ENCODE measurements at places on chromosomes 3 and 15.
A peak's percentile ranks its signal among the peaks of the same experiment; 100 is the strongest.

- DNase-seq: no peak
These were observed 289.4 kb upstream of the TLE3 start for GRCh38 chr15:70387081-70387480.

DNA sequence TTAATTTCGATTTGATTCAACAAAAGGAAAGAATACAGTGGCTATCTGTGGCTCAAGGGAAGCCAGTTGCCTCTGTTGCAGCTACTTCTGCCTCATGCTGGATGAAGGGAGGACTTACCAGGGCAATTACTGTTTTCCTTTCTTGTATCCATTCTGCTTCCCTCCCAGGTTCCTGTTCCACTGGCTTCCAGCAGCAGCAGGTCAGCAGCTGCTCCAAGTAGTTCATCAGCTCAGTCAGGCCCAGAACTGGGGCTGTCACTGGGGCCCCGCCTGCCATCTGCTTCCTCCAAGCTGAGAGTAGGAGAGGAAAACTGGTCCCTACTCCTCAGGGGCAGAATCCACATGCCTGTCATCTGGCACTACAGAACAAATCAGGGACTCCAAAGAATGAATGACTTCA, 48.6 kb upstream of the ULK4 start:
- DNase-seq: peak; percentile 44

- no peak for DNase-seq
These were observed 699.1 kb downstream of the MCTP2 start for GRCh38 chr15:94930441-94930840.

DNA sequence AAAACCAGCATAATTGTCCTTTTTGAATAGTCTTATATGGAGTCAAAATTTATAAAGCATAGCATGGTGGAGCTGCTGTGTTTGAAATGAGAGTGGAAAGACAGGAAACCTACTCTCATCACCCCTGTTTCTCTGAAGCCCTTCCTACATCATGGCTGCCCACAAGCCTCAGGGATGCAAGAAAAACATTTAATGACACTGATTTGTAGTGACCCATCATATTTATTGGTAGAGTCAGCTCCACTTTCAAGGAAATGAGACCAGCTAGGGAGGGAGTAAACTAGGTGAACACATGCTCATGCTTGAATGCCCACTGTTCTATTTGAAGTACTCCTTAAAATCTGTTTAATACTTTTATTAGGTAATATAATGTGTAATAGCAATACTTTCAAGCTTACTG, 494.3 kb upstream of the KCNMB2 start:
- no peak for DNase-seq

DNA sequence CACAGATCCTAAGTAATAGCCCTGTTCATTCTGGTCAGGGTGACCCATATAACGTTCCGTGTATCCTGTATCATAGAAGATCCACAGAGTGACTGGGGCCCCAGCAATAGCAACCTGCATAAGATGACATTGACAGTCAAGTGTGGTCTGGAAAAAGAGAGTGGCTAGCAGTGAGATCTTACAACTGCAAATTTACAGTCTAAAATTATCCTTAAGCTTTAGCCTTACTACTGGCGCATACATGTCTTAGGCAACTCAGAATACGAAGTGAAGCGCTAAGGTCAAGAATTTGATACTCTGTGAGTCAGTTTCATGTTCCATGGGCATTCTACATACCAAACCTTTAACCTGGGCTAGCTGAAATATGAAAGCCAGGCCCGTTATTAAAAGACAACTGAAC, 29.2 kb upstream of the IGDCC4 start:
- DNase-seq: no peak

All from left ventricle myocardium superior (tissue), 1 donor.